ENCODE measurements at places on chromosomes 4 and X.
A peak's percentile ranks its signal among the peaks of the same experiment; 100 is the strongest.

DNA sequence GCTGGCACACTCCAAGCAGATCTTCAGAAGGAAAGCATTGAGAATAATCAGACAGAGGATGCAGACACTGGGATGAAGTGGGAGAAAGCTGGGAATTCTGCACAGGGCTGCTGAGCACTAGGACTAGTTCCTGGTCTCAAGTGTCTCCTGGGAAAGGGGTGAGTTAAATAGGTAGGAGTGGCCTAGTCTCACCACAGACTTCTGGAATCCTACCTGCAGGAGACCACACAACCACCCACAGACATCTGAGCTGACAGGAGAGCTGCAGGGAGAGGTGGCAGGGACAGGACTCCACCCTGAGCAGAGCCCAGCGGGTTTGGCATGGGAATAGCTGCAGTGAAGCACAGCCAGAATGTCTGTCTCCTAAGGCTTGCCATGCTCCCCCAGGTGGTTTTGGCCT, 95.1 kb upstream of the GALNTL6 start:
- DNase-seq: no peak

DNA sequence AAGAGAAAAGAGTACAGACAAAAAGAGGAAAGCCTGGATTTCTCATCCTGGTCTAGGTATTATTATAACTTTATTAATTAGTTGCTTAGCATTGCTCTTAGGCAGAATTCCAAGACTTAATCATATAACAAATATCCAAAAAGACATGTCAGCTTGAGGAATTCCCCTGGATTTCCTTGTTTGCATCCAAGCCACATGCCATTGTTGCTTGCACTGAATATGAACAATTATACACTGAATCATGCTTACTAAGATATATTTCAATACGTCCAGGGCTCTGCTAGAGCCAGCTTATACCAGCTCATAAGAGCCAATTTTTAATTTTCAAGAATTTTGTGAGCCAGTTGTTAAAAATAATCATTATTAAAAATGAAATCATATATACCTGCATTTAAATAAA, 5.5 kb upstream of the TLR10 start:
- no peak for DNase-seq

- no peak for DNase-seq
Observed at GRCh38 chr4:55604996-55605395, 13.0 kb upstream of the PDCL2 start.

- no peak for DNase-seq
Observed at GRCh38 chrX:3010532-3010931, 4.2 kb downstream of the ARSH start.

DNA sequence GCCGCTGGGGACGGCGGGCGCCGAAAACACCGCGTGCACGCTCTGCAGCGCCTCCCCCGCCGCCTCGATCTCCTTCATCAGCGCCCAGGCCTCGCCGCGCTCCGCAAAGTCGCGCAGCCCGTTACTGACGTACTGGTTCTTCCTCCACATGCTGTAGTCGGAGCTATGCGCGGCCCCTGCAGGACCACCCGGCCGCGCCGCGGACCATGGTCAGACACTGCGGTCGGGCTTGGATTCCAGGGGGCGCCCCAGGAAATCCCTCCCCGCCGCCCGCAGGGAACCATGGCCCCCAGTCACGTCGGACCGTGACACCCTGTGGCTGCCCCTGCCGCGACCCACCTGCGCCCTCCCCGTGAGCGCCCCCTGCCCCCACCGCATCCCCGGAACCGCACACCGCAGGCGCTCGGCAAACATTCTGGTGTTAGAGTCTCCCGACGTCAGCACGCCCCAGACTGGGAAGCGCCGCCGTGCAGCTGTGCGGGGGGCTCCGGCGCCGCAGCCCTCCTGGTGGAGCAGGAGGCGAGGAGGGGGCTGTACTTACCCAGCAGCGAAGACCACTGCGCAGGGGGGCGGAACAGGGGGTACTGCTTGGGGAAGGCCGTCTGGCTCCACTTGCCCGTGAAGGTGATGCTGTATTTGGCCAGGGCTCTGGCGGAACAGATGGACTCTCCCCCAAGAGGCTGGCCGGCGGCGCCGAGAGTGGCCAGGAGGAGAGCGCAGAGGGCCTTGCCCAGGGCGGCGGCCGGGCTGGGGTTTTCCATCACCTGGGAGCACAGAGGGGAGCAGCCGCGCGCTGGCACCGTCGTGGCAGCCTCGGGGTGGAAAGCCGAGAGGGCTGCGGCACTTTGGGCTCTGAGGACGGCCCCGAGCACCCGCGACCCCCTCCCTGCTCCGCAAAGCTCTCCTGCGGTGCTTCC, 814 bp downstream of the SPON2 start:
- peak; percentile 50 for DNase-seq

DNA sequence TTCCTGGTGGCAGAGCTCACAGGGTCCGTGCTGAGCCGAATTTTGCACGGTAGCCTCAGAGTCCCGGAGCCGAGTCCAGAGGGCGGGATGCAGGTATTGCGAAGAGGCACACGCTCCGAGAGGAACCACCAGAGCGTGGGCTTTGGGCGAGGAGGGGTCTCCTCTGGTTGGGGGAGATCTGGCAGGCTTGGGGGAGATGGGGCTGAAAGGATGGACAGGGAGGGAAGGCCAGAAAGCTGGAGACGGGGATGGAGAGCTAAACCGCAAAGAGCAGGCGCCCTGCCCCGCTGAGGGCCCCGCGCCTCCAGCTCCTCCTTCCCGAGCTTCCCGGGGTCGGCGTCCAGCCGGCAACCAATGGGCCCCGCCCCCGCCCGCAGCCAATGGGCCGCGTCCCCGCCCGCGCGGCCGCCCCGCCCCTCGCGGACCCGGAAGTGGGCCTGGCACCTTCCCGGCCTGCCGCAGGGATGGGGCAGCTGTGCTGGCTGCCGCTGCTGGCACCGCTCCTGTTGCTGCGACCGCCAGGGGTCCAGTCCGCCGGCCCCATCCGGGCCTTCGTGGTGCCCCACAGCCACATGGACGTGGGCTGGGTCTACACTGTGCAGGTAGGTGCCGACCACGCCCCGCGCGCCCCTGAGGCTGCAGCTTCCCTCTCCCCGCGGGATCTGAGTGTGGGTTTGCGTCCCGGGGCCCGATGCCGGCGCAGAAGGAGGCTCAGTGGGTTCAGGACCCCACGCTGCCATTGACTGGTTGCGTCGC, at the start of gene MAN2B2:
TSS of gene MAN2B2 (plus strand) at position 443 of the 756 bp plus-strand sequence. CDS start at position 465, 22 bp downstream.
- DNase-seq: peak; percentile 94

GRCh38 chr4:107801766-107802211, 22.9 kb upstream of the SGMS2 start:
- DNase-seq: no peak

DNA sequence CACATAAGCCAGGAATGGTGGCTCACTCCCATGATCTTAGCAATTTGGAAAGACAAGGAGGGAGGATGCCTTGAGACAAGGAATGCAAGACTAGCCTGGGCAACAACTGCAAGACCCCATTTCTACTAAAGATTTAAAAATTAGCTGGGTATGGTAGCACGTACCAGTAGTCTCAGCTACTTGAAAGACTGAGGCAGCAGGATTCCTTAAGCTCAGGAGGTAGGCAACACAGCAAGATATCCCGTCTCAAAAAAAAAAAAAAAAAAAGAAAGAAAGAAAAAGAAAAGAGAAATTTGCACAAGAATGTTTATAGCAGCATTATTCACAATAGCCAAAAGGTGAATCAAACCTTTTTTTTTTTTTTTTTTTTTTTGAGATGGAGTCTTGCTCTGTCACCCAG, 29.7 kb downstream of the PDS5A start:
- no peak for DNase-seq

DNA sequence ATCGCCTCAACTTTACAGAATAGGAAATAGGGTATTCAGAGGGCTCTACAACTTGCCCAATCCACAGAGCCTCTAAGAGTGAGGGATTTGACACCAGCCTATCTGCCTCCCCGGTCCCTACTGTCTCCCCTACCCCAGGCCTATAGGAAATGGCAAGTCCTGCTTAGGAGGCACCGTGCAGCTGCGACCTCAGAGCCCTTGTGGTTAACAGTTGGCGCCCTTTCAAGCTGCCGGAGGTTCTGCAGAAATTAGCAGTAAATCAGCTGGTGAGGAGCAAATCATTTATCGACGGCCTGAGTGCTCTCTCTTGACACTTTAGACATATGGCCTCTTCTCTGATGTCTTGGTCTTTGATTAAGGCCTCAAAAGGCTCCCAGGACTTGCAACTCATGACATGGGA, 96.9 kb downstream of the CLNK start:
- no peak for DNase-seq

Data from right lobe of liver (tissue), 6 donors.